ENCODE measurements at places on chromosomes 11 and 22.

DNA sequence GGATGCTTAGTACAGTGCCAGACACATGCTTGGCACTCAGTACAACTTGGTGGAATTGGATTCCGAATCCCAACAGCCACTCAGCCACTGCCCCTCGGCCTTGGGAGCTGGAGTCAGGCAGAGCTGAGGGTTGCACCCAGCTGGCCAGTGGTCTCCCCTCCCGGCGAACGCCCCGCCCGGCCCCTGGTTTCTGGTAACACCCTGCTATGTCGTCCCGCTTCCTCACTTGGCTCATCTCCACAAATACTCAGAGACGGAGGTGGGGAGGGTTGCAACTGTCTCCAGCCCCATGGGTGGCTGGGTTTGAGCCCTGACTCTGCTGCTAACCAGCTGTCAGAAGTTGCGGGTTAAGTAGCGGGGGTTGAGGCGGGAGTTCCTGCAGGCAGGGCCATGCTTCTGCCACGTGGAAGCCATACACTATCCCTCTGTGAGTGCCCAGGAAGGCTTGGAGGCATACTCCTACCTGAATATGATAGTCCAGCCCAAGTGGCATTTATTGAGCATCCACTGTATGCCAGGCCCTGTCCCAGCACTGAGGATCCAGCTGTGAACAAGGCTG lies 67.1 kb downstream of the GRIK4 start:
- DNase-seq = no peak

DNA sequence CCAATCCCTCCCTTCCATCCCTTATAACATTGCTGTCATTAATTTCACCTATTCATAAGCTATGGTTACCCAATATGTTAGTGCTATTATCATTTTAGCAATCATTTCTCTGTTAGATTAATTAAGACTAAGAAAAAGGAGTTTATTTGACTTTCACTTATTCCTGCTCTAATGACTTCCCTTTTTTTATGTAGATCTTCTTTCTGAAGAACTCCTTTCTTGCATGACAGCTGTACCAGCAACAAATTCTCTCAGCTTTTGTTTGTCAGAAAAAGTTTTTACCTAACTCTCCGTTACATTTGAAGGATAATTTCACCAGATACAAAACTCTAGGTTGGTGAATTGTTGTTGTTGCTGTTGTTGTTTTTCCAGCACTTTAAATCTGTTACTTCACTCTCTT lies 28.6 kb upstream of the OR8B8 start:
- no peak for DNase-seq

GRCh38 chr11:134559602-134559962 lies 147.5 kb upstream of the B3GAT1 start:
- DNase-seq = no peak

GRCh38 chr11:65246506-65246905 lies 15.3 kb upstream of the POLA2 start:
- no peak for DNase-seq

- DNase-seq = peak; percentile 55
Observed at GRCh38 chr11:77879218-77879617, 58.3 kb downstream of the AAMDC start.

GRCh38 chr11:35381709-35382322 lies 37.5 kb downstream of the SLC1A2 start:
- no peak for DNase-seq

DNA sequence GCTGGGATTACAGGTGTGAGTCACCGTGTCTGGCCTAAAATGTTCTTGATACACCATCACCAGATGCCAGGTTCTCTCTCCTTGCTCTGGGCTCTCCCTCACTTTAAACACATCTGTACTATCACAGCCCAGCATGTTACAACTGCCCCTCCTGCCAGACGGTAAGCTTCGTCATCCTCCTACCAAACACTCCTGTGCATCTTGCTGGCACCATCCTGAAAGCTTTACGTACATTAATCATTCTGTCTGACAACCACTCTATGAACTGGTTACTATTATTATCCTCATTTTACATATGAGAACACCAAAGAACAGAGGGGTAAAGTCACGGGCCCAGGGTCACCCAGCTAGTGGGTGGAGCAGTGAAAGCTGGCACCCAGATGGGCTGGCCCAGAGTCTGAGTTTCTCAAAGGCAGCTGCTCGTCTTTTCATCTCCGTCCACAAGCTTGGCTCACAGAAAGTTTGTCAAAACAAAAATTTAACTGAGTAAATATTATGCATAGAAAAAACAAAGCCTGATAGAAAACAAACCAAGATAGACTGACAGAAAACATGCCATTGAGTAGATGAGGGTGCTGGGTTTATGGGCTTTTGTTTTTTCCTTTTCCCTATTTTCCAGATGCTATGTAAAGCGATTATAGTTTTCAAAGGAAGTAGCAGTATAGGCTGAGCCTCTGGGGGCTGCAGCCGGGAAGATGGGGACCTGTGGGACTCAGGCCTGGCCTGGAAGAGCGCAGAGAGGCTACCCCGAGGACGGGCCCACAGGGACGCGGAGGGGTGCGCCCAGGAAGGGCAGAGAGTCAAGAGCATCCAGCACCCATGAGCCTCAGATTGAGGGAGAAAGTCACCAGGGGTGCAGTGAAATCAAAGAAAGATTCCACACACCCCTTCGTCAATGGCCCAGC lies 9.5 kb downstream of the PLA2G6 start:
- DNase-seq = no peak

DNA sequence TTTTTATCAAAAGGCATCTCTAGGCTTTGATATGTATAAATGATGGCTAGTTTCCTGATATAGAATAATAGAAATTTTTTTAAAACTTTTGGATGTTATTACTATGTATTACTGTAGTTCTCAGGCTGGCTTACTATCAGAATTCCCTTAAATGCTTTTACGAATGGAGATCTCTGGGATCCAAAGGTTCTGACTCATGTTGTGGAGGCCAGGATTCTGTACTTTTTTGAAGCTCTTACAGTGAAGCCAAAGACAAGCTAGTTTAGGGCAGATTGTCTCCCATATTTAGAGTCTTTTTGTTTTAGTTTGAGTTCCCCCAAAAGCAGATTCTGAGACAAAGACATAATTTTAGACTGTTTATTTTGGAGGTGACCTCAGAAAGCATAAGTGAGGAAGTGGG lies 265.9 kb upstream of the SESN3 start:
- DNase-seq = no peak

- DNase-seq = no peak
Observed at GRCh38 chr22:39177456-39177775, 24.9 kb upstream of the CBX7 start.

DNA sequence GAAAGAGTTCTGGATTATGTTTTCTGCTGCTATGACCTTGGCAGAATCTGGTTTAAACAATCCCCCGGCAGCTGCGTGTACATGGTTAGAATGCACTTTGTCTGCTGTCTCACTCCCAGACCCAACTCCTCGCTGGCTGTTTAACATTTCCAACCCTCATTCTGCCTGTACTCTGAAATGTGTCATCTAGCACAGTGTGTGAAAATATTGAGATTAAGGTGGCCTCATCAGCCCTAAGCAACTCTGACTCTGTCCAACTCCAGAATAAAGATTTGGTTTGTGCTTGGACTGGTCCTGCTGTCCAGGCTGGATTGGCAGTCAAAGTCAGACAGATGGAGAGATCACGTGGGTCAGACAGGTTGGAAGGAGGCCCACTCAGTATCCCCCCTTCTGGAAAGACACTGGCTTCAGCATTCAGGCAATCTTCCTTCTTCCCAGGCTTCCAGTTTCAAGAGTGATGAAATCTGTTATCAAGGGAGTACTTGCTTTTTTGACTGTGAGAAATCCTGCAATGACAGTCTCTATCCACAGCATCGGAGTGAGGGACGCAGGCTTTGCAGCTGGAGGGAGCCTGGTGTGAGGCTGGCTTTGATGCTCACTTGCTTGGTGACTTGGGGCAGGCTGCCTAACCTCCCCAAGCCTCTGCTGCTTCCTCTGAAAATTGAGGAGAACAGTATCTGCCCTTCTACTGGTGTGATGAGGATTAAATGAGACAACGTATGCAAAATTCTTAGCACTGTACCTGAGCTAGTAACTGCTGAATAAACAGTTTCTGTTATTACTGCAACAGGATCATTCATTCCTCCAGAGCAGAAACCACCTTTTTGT lies 29.8 kb downstream of the ABTB2 start:
- DNase-seq = peak; percentile 39

DNA sequence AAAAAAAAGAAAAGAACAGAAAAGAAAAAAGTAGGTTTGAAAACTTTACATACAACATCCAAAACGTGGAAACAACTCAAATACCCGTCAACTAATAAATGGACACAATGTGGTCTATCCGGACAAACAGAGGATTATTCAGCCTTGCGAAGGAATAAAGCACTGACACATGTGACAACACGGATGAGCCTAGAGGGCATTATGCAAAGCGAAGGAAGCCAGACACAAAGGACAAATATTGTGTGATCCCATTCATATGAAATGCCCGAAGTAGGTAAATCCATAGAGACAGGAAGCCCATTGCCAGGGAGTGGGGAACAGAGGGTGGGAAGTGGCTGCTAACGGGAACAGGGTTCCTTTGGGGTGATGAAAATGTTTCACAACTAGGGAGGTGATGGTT lies 11.8 kb downstream of the RFPL1 start:
- no peak for DNase-seq

GRCh38 chr11:133107136-133107535 lies 425.2 kb downstream of the OPCML start:
- DNase-seq = no peak

DNA sequence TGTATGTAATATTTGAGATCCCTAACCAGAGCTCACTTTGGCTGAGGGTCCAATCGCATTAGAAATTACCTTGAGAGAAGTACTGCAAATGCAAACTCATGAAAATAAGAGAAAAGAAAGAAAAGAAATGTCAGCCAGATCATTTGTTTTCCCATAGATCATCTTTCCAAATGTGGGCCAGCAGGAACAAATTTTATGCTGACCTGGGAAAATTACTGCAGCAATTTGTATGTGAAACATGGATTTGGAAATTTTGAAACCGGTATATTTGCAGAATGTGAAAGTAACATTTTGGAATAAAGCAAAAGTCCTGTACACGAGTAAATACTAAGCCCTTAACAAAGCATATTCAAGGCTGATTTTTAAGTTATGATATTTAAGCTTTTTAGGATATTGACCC lies 1058.9 kb upstream of the CCDC90B start:
- no peak for DNase-seq

DNA sequence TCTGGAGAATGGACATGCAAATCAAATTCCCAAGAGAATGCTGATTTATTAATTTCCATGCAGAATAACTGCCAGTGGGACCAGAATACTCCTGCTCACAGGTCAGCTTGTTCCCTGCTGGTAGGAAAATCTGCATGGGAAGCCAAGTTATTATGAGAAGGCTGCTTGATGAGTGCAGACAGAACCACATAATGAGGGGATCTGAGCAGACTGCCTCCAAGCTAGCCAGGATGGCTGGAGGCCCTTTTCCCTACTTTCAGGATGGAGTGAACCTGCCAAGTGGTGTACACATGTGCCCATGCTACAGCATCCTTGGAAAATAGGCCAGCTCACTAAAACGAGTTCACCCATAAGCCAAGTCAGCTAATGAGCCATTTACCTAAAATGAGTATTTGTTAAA lies 55.2 kb upstream of the ZBED5 start:
- DNase-seq = no peak

GRCh38 chr11:111936040-111936540 lies 1.1 kb upstream of the DIXDC1 start:
- no peak for DNase-seq

GRCh38 chr11:35796562-35796961 lies 134.0 kb downstream of the TRIM44 start:
- DNase-seq = no peak

- no peak for DNase-seq
Observed at GRCh38 chr11:71311176-71311925, 59.0 kb upstream of the SHANK2 start.

DNA sequence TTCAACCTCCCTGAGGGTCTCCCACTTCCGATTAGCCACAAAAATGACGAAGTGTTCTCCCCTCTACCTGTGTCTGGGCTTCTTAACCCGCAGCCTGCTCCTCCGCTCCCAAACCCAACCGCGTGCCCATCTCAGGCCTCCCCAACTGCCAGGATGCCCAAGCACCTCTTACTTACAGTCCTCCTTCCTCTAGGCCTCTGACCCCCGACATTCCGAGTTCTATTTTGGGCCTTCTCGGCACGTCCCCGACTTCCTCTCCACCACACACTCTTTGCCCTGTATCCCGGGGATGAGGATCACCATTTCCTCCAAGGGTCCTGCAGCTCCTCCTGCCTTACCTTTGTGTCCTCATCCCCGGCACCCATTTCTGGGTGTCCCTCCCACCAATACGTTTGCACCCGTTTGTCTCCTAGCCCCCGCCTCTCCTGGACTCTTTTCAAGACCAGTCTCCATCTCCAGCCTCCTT lies 388 bp upstream of the MUS81 start:
- DNase-seq = no peak

DNA sequence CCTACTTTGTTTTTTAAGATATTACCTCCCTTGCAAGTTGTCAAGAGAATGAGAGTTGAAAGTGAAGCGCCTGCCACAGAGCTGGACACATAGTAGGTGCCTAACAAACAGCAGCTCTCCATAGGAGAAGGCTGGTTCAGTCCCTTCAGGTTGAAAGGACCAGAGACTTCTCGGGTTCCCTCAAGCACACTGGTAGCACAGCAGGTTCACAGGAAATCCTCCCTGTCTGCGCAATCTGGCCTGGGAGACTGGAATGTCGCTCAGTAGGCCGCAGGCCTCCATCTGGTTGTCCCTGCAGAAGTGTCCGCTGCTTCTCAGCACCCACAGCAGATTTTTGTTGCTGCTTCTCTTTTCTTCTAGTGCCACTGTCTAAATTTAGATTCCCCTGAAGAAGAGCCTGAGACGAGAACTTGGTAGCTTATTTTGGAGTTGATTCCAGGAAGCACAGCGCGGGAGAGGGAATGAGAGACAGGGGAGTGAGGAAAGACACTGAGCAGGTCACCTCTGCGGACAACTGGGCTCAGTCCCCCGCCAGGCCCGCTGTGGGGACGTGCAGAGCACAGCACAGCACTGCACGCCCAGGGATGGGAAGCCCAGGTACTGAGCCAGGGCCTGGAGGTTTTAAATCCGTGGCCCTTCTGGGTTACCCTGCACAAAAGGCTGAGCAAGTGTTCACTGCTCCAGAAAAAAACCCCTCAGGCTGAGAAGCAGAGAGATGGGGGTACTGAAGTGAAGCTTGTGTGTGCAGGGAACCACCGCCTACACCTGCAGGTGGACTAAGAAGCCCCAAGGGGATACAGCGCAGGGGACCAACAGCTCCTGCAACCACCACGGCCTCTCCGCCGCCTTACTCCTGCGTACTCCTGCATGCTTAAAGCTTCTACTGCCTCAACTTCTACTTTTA lies 31.6 kb downstream of the RBX1 start:
- DNase-seq = no peak

GRCh38 chr11:37978647-37979046 lies 1380.6 kb upstream of the RAG2 start:
- DNase-seq = no peak

- peak; percentile 80 for DNase-seq
Observed at GRCh38 chr11:94794287-94795168, 26.4 kb downstream of the AMOTL1 start.

Measured in left cardiac atrium (tissue), 4 donors.